ENCODE measurements at places on chromosomes 3 and 15.

DNA sequence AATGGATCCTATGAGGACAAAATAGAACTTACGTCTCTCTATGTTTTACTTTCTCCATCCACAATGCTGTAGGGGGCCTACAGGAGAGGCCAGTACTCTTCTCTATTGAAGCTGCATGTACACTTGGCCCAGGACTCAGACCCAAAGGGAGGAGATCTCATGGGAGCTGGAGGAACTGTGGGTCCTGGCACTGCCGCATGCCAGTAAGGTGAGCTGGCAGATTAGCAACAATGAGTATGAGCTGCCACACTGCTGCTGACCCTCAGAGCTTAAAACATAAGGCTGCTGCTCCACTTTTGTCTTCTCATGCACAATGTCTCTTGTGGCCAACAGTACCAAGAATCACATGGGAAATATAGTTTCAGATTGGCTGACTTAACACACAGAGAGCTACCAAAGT, 57.8 kb upstream of the TBC1D5 start:
- DNase-seq, result no peak

- no peak for DNase-seq
Measured at GRCh38 chr3:33803894-33804526, 5.6 kb downstream of the PDCD6IP start.

DNA sequence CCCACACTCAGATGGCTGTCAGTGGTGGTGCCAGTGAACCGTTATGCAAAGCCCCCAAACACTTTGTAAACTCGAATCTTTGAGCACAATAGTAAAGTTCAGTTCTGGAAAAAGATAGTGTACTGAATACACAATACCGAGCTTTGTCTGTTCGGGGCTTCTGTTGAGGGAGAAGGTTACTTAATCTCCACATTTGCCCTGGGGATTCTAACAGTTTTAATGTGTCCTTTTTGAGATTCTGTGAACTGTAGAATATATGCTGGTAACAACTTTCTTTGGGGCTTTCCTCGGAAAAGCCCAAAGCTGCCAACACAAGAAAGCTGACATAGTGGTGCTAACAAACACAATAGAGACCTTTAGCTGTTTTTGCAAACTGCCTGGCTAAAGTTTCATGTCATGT, 686.5 kb downstream of the ROBO1 start:
- DNase-seq, result no peak

DNA sequence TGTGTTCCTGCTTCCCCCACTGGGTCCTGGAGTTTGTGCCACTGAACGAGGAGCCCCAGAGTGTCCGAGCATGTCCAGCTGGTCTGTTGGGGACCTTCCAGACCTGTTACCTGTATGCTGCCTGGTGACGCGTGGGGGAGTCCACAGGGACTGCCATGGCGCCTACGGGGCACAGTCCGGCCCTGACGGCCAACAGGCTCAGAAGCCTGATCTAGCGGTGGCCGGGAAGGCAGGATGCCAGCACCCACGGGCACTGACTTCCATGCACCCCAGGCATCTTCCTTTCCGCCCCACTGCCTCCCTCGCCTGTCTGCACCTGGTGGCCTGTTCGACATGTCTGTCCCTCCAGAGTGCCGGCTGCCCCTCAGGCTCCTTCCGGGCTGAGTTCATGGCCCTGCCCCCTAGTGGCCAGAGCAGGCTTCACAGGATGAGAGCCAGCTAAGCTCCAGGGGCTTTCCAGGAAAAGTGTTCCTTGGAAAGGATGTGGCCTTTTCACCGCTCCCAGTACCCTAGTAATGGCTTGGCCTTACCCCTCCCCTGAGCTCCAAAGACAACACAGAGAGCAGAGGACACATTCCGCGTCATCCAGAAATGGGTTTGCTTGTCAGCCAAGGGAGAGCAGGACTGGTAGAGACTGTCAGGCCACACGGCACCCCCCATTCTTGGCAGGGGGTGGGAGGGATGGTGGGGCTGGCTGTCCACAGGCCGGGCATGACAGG, 35.7 kb downstream of the NGRN start:
- no peak for DNase-seq

DNA sequence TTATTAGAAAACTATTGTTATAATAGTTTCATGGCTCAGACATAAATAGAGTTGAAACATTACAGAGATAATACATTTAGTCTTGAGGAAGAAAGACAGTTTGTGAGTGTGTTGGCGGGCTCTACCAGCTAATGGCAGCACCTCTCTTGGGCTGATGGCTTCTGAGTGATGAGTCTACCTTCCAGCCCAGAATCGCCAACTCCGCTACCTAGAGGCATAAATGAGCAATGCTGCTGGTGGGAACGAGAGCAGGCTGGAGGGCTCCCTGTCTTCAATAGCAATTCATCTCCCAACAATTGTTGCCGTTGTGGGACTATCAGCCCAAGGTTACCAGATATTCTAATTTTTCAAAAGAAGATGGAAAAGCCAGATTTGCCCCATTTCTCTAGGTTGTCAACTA, 388.7 kb downstream of the FOXP1 start:
- DNase-seq, result no peak

DNA sequence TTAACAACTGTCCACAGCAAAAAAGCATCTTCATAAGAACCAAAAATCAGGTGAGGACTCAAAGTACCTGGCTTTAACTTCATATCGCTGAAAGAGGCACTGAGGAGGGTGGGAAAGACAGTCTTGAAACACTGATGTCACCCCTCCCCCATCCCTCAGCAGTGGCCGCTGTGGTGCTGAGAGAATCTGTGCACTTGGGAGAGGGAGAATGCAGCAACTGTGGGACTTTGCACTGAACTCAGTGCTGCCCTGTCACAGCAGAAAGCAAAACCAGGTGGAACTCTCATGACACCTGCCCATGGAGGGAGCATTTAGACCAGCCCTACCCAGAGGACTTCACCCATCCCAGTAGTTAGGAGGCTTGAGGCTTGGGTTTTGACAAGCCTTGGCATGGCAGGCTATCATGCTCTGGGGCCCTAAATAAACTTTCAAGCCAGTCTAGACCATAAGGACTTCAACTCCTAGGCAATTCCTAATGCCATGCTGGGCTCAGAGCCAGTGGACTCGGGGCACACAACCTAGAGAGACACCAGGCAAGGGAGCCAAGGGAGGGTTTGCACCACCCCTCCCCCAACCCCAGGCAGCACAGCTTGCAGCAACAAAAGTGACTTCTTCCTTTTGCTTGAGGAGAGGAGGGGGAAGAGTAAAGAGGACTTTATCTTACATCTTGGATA, 6.1 kb upstream of the ZSCAN2 start:
- no peak for DNase-seq

- DNase-seq, result no peak
Measured at GRCh38 chr3:16897254-16897926, 12.6 kb downstream of the PLCL2 start.

DNA sequence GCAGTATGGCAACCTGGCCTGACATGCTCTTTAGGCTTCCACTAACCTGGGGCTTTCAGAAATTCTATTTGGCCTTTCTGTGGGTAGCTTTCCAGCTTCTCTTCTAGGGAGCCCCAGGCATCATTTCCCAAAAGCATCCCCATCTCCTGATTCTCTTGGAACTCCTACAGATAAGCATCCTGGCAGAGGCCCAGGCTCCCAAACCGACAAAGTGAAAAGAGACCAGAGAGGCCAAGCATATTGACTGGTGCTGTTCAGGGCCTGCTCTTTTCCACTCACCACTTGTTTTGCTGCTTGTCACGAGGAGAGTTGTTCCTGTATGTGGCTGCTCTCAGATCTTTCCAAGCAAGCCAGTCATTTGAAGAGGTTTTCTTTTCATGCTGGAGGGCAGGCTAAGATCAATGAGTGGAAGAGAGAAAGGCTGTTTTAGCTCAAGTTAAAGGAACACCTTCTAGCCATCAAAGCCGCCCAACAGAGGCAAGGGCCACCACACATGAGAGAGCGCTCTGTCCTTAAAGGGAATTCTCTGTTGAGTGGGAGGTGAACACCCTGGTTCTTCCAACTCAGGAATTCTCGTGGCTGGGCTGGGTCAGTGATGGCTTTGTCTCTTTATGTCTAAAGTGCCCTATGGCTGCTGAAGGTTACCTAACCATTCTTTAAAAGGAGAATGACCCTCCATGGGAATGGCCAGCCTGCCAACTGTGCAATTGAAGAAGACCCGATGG, 31.1 kb upstream of the NR2E3 start:
- DNase-seq, result no peak

DNA sequence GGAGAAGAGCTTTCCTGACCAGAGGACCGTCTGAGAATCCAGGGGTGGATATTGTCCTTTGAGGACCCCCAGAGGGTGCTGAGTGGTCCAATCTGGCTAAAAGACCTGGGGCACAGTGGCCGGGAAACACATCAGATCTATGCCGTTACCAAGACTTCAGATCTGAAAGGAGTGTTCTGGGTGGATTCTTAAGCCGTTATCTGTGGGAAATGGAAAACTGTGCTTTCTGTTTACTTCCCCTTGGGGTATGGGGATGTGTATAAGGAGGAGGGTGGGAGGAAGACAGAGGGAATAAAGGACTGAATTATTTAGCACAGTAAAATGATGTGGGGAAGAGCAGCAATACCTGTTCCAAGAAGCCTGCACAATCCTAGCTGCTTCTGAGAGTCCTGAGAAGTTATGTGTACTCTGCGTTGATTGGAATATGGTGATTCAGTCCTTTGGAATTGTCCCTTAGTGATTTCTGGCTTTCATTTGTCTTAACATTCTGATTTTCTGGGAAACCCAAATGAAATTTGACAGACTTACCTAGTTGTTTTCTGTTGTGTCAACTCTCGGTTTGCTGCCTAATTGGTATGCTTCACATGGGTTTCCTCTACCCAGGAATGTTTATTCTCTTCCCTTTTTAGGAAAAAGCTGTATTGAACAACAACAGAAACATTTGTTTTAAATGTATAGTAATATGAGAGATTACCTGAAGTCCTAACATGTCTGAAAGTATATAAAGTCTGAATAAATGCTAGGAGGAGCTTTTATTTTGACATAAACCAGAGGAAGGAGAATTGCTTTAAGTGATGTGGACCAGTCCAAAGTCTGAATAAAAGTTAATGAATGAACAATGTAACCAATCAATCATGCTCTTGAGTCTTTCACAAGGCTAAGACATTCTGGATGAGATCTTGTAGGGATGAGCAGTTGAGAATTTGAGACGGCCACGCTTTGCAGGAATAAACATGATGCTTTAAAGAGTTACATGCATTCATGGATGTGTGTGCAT, 427.1 kb upstream of the C2CD4B start:
- no peak for DNase-seq

GRCh38 chr3:87350367-87351199, 74.2 kb upstream of the POU1F1 start:
- no peak for DNase-seq

- DNase-seq, result no peak
Measured at GRCh38 chr3:111769110-111769991, 89.7 kb upstream of the PHLDB2 start.

DNA sequence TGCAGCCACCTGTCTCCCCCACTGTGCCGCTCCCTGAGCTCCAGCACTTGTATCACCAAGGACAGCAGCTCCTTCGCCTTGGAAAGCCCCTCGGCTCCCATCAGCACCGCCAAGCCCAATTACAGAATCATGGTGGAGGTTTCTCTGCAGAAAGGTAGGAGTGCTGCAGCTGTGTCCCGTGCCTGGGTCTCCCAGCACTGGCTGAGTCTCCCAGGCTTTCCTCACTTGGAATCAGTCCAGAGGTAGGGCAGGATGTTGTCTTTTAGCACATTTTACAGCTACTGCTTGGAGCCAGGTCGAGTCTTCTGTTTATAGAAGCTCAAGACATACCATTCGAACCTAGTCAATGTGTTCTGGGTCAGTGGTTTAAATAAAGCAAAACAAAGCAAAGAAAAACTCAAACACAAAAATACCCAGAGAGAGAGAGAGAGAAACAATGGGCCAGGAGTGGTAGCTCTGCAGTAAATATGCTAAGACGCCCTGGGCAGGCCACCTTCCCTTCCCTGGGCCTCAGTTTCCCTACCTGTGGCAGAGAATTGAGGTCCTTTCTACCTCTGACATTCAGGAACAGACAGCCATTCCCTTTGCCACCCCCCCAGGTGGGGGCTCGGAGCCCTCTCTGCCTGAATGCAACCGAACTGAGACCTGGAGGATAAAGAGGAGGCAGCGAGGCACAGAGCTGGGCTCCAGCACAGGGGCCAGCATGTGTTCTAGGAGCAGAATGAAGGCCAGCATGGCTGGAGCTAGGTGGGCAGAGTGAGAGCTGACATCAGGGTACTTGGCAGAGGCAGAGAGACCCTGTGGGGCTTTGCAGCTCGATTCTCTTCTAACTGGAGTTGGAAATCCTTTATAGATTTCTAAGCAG, 44.1 kb downstream of the STARD5 start:
- no peak for DNase-seq

- DNase-seq, result no peak
Measured at GRCh38 chr3:120092474-120092873, 1.8 kb downstream of the GSK3B start.

GRCh38 chr3:144265542-144266100, 294.0 kb downstream of the DIPK2A start:
- DNase-seq, result no peak

GRCh38 chr3:184570035-184570434, 8.4 kb downstream of the EPHB3 start:
- no peak for DNase-seq

- peak; percentile 30 for DNase-seq
Measured at GRCh38 chr3:48157950-48158376, 30.3 kb downstream of the CDC25A start.

DNA sequence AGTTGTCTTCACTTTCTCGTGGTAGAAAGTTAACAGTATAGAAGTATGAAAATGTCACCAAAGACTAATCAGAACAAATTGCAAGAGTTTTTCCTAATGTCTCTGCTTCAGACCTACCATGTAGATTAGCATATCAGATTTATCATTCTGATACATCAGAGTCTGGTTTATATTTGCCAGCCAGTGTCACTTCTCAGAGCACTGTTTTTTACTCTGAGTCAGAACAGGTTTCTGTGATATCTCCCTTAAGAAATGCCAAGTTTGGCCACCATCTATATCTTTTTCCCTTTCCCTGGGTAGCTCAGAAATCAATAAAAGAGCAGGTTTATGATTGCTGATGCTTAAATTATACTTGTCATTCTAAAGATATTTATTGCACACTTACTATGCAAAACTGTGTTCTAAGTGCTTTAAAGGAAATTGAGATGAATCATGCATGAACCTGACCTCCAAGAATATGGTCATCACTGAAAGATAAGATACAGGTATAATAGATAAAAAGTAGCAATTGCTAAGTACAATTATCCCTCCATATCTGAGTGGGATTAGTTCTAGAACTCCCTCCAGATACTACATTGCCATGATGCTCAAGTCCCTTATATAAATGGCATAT, 672.7 kb upstream of the NAALADL2 start:
- no peak for DNase-seq

- no peak for DNase-seq
Measured at GRCh38 chr3:17831366-17831765, 88.9 kb upstream of the TBC1D5 start.
